Stimulated activated memory B cell treated with anti-CD40 and anti-IgM and Interleukin-4, amounts not matched to agents 10 μg/mL and 1 μg/mL and 100 μg/mL, for 72 hours (primary cell): ENCODE measurements at places on chromosomes 5 and 9.
A peak's percentile ranks its signal among the peaks of the same experiment; 100 is the strongest.

GRCh38 chr5:3389471-3390026, 206.1 kb upstream of the IRX1 start:
- ATAC-seq: no peak

DNA sequence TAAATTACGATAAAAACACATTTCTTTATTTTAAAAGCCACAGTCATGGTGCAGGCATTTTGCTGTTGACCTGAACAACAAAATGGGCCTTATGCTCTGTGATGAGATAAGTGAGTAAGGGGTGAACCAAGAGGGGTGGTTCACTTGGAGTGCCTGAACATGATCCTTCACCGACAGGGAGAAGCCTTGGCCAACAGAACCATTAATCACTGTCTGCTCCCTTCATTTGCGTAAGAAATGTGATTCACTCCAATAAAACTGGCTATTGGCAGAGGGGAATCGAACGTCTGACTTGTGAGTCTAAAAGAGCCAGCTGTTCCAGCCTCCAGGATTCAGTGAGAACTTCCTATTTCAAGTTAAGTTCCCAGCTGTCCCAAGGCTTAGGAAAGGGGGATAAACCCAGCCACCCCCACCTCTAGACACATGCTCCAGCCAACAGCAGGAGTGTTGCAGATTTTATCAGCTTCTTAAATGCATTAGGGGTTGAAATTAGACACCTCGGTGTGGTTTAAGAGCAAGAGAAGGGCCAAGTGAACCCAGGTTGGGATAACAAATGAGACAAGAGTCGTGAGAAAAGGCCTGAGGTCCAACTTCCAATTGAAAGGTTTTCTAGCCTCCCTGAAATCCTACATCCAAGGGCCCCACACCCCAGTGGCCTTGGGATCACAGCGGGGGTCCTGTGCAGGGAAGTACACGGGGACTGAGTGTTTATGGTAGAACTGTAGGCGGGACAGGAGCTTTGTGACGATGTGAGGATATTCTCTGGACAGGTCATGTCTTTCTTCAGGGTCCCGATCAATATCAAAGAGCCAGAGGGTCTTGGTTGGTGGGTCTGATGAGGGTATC, 131.4 kb upstream of the LHFPL2 start:
- no peak for ATAC-seq

DNA sequence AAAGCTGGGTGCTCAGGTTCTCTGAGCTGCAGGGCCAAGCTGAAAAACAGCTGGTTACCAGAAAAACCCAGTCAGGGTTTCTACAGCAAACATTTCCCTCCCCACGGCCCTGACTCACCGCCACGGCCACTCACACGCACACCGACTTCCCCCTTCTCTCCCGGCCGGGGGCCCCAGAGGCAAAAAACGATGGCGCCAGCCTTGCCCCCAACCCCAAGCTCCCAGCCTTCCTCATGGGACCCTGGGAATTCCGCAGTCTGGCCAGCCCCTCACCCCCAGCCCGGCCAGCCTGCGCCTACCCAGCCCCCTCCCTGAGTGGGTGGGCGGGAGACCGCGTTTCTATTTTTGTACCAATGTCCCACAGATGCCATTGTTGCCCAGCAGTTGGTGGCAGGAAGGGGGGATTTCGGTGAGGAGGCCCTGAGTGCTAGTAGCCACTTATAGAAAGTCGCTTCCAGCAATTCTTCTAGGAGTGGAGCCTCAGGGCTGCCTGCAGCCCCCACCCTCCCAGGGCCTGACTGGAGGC, 18.4 kb downstream of the ENG start:
- peak; percentile 74 for ATAC-seq

- no peak for ATAC-seq
These were observed 847.0 kb downstream of the TLE1 start for GRCh38 chr9:80842389-80842788.

- no peak for ATAC-seq
These were observed 91.3 kb upstream of the LRRTM2 start for GRCh38 chr5:138966236-138966985.

DNA sequence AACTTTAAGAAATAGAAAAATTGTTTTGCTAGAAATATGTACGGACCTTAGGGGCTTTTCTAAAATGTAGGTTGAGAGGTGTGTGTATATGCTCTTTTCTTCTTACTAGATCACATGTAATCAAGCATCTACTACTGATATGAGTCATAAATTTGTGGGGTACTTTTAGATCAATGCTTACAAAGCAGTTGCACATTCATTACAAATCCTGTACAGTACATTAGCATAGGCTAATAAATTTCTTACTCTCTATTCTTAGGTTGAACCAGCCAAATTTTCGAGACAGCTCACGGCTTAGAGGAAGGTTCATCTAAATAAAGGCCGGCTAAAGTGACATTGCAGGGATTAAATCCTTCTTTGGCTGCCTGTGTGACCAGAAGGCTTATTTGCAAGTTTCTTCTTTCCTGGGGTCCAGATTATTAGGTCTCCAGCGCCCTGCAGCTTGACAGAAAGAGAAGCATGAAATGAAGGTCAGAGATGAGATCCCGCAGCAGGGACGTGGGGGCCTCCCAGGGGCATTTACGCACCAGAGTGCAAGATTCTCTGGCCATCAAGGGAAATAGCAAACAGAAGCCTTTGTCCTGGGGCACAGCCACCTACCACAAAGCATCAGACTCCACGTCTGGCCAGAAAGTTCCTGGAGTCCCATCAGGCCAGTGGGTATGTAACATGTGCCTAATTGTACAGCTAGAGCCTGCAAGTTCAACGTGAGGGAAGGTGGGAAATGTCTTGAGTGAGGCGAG, 53.0 kb downstream of the NIM1K start:
- ATAC-seq: peak; percentile 54

DNA sequence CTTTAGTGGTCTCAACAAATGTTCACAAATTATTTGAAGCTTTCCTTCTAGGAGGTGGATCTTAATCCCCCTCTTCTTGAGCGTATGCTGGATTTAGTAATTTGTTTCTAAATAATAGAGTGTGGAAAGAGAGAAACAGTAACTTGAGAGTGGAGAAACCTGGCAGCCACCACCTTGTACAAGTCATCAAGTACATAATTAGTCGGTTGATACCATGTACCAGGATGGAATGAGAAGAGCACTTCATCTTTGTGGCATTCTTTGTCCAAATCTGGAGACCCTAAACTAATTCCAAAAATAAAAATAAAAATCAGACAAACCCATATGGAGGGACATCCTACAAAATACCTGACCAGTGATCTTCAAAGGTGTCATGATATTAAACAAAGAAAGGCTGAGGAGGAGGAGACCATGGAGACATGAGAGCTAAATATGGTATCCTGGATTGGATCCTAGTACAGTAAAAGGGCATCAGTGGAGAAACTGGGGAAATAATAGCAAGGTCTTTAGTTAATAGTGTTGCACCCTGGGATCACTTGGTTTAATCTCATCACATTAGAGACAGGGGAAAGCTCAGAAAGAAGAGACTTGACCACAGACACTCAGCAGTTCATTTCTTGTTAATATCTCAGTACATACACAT, 147.9 kb downstream of the ASTN2 start:
- ATAC-seq: no peak

- no peak for ATAC-seq
These were observed 410.9 kb downstream of the BNC2 start for GRCh38 chr9:16459421-16460148.

DNA sequence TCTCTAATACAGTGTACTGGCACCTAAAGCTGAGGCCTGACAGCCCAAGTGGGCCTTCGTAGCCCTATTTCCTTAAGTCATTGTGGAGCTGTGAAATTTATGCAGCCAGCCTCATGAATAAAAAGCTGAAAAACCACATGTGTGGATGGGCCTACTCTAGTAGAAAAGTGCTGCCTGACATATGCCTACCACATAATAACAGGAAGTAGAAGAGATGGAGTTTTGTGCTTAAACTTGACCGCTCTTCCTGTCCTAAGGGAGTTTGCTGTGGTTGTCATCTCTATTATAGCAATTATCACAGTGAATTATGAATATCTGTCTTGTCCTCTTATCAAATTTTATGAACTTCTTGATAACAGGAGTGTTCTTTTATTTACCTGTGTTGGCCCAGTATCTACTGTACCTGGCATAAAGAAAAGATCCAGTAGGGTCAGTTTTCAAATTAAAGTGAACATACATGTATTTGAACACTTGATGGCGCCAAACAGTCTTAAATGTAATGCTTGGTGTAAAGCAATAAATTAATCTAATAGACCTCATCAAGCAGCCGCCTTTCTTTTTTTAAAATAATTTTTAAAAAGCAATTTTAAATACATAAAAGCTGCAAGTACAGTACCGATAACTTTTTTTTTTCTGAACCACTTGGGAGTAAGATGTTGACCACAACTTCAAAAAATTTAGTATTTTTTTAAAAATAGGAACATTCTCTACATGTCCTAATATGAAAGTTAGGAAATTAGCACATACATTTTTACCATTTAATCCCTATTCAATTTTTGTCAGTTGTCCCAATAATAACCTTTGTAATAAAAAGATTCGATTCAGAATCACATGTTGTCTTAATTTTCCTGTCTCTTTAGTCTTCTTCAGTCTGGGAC, 51.0 kb downstream of the FKTN start:
- ATAC-seq: no peak

DNA sequence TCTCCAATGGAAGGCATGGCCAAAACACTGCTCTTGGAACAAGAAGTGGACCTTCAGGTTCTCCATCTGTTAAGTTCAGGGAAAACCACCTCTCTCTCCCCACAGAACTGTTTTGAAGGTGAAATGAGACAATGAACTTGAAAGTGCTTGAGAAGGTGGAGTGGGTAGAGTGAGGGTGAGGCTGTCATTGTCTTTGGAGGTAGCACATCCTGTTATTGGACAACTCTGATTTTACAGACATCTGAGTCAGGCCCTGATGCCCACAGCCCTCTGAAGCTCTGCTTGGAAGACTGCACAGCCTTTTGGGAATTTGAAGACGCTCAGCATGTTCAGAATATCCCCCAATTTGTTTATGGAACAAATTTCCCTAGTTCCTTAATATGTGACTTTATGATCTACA, 27.6 kb upstream of the TEX48 start:
- ATAC-seq: no peak

DNA sequence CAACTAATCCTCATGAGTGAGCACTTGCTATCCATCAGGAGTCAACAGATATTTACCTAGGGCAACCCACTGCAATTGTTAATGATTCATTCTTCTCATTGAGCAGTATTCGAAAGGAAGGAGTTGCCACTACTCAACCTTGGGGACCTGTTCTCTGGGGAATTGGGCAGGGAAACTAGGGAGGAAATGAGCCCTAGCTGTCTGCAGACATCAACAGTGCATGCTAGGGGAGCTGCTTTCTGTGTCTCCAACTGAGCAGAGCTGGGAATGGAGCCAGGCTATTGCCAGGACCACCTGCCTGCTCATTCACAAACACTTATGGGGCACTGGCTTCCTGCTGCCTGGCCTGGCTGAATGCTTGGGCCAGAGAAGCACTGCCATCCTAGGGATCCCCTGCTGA, 183.4 kb downstream of the TMEM38B start:
- ATAC-seq: peak; percentile 55

- ATAC-seq: no peak
These were observed 11.5 kb upstream of the IRX4 start for GRCh38 chr5:1894243-1894642.

DNA sequence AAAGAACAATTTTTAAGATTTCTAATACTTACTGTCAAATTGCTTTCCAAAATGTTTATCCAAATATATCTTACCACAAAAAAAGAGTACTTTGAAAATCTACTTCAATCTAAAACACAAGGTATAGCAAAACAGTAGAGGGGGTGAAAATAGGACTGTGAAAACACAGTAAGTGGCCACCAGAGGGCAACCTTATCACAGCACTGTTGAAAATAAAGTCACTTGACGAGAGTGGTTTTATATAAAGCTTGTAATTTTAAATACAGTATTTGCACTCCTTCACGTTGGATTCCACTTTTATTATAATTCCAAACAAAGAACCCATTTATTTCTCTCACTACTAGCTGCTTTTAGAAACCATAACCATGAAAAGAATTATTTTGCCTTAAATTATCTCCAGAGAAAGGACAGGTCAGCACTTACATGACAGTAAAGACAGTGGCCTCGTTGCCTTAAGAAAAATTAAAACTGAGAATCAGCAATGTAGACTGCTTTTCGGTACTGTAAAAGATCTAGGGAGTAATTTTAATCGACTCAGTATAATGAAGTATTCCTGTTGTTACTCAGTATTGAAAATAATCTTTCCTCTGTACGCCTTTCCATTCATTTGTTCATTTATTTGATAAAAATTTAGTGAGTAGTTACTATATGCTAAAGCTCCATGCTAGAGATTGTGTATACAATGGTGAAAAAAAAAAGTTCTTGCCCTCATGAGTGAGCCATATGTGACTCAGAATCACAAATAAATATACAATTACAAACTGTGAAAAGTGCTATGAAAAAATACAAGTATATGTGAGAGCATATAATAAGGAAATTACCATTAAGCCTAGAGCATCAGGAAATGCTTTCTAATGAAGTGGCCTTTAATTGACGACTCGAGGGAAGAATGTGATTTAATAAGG, 40.0 kb upstream of the CDK5RAP2 start:
- ATAC-seq: peak; percentile 64

DNA sequence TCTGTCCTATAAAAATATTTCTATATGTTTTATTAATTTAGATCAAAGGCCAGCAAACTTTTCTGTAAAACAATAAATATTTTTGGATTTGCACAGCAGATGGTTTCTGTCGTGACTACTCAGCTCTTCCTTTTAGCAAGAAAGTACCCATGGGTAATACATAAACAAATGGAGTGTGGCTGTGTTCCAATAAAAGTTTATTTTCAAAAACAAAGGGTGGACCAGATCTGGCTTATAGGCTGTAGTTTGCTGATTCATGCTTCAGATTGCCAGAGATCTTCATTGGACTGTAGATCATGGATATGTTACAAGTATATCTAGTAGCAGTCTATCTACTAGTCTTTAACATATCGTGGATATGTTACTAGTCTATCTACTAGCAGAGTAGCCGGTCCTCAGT, 590.5 kb downstream of the CSNK1G3 start:
- ATAC-seq: no peak

GRCh38 chr9:110842986-110843385, 174.4 kb downstream of the MUSK start:
- ATAC-seq: no peak

- ATAC-seq: peak; percentile 48
These were observed 116.4 kb downstream of the MYO10 start for GRCh38 chr5:16819522-16820167.

DNA sequence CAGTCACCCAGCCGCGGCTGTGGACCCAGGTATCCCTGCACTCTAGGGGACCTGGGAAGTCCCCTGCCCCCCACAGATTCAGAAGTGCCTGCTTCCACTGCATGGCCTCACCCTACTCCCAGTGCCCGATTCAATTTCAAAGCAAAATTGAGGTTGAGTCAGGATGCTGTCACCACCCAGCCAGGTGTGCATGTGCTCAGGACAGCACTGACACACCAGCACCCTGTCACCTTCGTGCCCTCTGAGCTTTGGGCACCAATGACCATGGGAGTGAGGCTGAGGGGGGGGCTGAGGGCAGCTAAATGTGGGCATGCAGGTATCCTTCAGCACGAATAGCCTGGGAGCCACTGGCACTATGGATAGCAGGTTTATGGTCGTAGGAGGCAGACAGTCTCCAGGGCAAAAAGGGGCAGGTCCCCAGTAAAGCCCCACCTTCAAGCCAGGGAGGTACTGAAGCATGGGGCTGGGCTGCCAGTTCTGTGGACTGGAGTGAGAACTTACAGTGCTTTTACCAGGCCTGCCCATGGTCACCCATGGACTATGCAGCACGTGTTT, 1151.6 kb upstream of the CDH6 start:
- ATAC-seq: peak; percentile 16

- ATAC-seq: no peak
These were observed 17.9 kb downstream of the NDUFA8 start for GRCh38 chr9:122141671-122142070.
